Right renal pelvis (tissue), 4 donors: ENCODE measurements at places on chromosomes 2 and 18. TPM values are rescaled to one million over a fixed set of nuclear protein-coding genes. Genes with fewer than 3 reads are reported as not detected.

NCKAP5 gene
- 7.3 TPM for polyA plus RNA-seq

DNA sequence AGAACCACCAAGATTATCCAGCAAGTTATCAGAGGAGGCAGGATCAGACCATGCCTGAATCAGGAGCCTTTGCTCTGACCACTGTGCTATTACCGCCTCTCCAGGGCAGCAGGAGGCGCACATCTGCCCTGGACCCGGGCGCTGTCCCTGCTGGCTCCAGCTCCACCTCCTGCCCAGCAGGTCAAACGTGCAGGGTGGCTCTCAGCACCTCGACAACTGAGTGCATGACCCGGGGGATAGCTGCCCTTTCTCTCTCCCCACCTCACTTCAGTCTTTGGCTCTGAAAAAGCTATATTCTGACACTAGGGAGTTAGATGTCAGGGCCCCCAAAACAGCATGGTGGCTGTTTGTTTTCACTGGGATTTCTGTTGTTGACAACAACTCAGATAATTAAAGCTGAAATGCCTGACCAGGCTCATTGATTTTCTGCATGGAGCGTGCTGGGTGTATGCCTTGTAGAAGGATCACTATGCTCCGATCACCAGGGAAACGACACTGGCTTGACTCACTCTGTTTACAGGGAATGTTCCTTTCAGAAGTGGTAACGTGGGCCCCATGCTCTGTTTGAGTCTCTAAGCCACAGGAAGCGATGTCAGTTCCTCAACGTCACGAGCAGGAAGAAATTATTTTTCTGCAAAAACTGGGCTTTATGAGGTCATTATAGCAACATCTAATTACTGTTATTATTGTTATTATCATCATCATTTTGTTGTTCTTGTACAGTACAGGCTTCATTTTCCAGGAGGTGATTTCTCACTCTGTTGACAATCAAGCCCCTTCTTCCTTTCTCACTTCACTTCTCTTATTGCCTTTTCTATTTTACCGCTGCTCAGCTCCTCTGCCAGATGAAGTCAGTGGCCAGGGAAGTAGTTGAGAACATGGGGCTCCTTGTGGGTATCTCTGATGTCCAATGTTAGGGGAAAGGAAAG lies 125.6 kb downstream of the PLB1 start:
- DNase-seq, result no peak

DNA sequence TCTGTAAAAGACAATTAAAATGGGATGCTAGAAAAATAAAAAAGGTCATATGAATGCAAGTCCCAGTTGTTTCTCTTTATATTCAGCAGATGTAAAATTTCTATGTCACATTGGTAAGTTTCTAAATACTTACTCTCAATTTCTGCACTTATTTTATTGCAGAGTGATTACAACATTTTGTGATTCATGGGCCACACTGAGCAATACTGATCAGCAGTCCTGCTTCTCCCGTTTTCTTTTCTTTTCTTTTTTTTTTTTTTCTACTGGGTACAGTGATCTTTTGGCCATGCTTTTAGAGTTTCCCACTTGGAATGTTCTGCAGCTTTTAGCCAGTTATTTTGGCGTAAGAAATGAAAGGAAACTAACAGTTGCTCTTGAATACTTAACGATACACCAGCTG lies 38.8 kb downstream of the LIMS1 start:
- no peak for DNase-seq

DNA sequence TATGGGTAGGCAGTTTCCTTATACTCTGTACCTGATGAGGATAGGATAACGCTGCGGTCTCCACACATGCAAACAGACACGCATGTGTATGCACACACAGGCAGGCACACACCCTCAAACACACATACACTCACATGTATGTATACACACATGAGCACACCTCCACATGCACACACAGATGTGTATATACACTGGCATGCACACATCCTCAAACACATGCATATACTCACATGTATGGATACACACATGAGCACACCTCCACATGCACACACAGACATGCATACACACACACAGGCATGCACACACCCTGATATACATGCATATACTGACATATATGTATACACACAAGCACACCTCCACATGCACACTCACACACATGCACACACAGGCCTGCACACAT lies 267.8 kb upstream of the HDAC4 start:
- DNase-seq, result no peak

SAG gene
- polyA plus RNA-seq, result 0.07 TPM

GRHL1 gene
- 5.0 TPM for polyA plus RNA-seq

DNA sequence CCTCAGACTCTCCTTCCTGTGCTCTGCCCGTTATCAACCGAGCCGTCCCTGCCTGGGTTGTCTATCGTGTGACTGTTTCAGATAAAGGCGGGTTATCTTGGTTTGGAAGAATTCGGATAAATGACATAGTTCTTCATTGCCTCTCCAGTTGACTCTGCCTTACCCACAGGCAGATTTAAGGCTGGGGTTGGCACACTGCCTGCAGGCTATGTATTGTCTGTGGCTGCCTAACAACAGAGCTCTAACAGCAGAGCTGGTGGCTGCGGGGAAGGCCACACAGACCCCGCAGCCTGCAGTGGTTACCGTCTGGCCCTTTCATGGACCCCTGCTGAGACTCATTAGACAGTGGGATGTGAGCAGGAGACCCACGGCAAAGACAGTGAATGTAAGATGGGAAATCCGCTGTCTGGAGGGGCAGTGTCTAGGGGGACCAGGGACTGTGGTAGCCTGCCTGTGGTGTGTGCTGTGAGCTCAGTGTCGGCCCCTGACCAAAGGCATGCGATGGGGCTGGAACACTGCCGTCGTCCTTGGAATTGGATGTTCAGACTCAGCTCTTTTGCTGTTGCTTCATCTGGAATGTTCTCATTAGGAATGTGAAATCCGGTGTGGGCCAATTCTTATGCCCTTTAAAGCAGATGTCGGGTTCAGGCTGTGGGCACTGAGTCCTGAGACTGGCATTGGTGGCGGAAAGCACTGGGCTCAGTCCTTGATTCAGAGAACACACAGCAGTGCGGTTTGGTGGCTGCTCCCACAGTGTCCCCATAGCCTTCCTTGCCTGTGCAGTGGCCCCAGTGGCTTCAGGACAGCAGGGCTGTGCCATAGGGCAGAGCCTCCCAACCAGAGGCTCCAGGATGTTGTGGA lies 44.5 kb downstream of the SH3RF3 start:
- no peak for DNase-seq

RFTN2 gene
- polyA plus RNA-seq, result 17.3 TPM

DNA sequence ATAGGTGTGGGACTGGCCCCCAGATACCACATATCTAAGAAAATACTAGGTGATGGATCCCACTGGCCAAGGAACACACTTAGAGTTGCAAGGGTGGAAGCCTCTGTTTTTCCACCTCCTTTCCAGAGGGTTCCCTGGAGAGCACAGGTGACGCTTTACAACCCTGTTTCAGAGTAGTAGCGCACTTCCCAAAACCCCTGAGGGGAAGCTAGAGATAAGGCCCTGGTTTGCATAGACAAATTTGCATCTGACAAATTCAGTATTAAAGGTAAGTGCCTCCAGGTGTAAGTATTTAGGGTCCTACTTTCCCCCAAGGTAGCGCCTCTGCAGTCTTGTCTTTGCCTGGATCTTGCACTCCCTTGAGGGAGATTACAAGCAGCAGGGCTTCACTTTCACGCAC lies 474 bp upstream of the CERKL start:
- no peak for DNase-seq

STK11IP gene
- 22.2 TPM for polyA plus RNA-seq

GRCh38 chr18:5309888-5310470 lies 14.5 kb upstream of the ZBTB14 start:
- no peak for DNase-seq

GCG gene
- polyA plus RNA-seq, result not detected

DNA sequence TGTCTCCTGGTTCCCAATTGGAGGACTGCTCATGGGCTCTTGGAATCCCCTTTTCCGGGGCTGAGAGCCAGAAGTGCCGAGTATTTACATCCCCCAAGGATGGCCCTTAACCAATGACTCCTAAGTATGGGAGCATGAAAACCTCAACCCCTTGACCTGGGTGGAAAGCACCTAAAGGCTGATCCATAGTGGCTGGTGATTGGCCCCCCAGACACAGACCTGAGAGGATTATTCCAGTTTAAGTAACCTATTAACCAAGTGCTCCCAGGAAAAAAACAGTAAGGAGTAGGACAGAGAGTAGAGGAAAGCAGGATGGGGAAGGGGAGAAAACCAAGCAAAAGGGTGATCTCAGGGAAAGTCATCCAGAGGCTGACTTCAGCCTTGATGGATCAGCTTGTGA lies 206.1 kb upstream of the RND3 start:
- DNase-seq, result no peak

- no peak for DNase-seq
Observed at GRCh38 chr2:239660390-239661230, 259.8 kb upstream of the HDAC4 start.

C2orf78 gene
- not detected for polyA plus RNA-seq

DNA sequence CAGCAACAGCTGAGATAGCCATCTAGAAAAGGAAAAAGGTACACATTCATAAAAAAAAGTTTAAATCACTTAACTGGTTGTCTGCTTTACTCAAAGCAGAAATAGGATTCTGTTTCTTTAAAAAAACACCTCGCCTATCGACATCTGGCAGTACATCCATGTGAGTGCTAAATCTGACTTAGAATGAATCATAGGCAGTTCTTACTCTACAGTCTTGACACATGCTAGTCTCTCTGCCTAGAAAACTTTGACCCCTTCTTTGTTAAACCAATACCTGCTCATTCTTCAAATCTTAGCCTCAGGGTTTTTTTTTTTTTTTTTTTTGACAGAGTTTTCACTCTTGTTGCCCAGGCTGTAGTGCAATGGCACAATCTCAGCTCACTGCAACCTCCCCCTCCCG lies 37.1 kb upstream of the GPR75 start:
- DNase-seq, result no peak

DNA sequence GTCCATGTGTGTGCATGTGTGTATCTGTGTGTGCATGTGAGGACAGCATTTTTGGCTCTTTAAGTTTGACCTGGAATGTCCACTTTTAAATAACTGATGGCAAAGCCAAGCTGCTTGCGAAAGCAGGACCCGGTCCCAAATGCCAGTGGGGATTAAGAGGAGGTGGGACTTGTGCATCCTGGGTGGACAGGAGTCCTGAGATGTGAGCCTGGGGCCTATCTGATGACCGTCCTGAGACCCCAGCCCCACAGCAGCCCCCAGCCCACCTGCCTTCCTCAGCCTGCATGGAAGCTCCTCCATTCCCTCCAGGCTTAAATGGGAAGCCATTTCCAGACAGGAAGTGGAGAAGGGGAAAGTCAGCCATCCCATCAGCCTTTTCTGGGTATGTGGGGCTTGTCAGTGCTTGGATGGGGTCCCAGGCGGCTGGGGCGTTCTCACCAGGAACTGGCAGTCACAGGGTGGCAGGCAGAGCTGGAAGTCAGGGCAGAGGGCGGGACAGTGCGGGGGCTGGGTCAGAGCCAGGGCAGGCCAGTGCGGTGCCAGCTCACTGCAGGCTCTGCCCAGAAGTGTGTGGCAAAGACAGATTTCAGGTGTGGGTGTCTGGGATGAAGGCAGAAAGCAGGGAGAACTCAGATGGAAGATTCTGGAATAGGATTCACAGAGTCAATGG lies 117.8 kb downstream of the ACKR3 start:
- DNase-seq, result no peak

FEV gene
- 0.08 TPM for polyA plus RNA-seq

- DNase-seq, result no peak
Observed at GRCh38 chr2:111049792-111050640, 70.7 kb upstream of the BCL2L11 start.

DNA sequence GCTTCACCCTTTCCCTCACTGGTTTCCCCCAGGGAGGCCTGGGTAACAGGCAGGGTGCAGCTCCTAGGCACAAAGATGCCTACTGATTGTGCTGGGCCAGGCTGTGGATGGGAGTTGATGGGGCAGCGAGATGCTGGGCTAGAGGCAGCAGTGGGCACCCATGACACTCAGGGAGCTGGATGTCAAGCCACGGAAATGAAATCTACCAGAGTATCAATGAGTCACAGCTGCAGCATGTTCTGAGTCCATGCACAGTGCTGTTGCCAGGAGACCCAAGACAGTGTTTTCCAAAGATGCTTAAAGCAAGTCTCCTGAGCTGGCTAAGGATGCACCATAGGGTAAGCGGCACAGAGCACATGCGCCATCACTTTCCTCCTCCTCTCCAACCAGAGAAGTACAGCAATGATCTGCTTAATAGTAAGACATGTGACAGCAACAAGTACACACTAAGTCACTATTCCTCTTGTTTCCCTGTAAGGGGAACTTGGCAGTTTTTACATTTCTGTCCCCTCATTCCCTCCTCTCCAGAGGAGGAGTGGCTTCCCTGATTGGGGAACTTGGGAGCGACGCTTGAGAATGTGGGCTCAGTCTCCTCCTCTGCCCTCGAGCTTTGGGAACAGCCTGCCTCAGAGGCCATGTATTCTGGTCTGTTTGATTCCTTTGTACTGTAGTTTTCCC lies 57.2 kb downstream of the CDC42EP3 start:
- no peak for DNase-seq

POTEJ gene
- polyA plus RNA-seq, result not detected

GRCh38 chr2:143128681-143129580 lies at the start of gene ARHGAP15:
TSS of gene ARHGAP15 (plus strand) at chr2:143129419.
- DNase-seq, result no peak

DNA sequence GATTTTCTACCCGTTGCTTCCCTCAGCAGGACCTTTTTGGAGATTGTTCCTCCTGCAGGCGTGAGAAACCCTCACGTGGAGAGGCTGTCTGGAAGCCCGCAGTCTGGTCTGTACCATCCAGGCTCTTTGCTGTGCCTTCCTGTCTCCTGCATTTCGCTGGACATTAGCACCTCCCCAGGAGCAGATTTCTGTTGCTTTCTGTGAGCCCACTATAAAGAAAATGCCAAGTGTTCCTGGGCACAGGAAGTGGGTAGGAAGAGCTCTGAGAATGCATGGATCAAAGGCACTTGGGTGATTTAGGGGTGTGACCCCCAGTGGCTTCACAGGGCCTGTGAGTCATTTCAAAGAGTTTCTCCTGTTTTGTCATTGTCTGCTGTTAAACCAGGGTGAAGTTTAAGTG lies 27.3 kb downstream of the SPTBN1 start:
- no peak for DNase-seq

DNA sequence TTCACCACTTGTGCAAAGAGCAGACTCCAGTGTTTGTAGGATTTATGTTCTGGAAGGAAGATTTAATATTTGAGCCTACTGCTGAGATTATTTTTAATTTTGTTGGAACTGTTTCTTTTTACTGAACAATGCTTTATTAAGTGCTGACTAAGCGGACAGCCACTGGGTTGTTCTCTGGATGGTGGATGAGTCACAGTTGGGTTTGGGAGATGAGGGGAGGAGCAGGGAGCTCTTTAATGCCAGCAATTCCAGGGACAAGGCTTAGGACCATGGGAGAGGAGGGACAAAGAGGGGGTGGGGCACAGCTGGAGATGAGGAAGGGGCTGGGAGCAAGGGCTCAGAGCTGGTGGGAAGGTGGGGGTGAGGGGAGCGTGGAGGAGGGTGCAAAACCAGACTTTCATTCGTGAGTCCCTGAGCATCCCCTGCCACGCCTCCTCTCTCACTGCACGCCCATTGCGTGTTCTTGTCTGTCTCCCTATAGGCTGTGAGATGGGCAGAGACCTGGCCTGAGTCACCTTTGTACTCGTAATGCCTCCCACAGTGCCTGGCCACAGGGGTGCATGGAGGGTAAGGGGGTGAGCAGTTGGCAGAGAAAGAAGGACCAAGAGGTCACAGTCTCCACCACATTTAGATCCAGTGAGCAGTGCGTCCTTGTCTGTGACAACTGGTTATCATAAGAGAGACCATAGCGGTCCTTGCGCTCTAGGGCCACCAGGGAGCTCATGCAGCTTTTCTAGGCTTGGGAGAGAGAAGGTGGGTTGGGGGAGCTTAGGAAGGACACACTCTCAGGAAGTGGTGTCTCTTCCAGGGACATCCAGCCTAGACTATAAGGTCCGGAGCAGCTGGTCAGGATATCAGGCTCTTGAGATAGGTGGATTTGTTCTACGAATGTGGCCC lies 18.4 kb downstream of the SLC4A3 start:
- no peak for DNase-seq

GRCh38 chr2:54429054-54429453 lies 27.1 kb upstream of the SPTBN1 start:
- DNase-seq, result no peak
